ENCODE measurements at places on chromosomes 7 and 10. TPM values are rescaled to one million over a fixed set of nuclear protein-coding genes. Genes with fewer than 3 reads are reported as not detected.

GRCh38 chr10:107059872-107060271 is 104.6 kb downstream of the SORCS1 start:
- no peak for DNase-seq

- no peak for DNase-seq
These were observed 64.7 kb downstream of the HYCC1 start for GRCh38 chr7:22949221-22949620.

GRCh38 chr10:109969760-109970346 is 37.9 kb upstream of the ADD3 start:
- DNase-seq = no peak

DNA sequence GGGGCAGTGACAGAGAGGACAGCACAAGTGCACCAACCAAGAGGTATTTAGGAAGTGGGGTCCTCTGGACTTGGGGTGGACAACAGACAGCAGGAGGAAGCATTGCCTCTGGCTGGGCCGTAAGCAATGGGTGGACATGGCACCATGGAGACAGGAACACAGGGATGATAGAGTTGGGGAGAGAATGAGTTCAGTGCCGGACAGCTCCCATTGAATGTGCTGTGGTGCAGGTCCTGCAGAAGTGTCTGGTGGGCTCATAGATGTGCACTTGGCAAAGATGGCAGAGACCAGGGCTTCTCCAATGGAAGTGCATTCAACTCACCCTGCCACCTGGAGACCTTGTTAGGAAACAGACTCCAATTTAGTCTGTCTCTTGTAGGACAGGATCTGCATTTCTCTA is 341.5 kb upstream of the ZMIZ1 start:
- DNase-seq = no peak

DNA sequence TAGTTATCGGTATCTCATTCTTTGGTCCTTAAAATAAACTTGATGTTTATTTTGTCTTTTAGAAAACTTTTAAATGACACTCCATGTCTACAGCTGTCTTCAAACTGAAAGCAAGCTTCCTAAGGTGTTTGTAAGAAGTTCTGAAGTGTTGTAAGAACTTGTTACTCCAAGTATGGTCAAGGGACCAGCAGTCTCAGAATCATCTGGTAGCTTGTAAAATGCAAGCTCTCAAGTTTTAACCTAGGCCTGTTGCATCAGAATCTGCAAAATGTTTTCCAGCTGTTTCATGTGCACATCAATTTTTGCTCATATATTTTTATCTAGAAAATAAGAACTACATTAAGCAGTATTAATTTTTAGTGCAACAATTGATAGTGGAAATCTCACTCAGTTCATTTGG is 104.1 kb downstream of the THSD7A start:
- DNase-seq = no peak

DNA sequence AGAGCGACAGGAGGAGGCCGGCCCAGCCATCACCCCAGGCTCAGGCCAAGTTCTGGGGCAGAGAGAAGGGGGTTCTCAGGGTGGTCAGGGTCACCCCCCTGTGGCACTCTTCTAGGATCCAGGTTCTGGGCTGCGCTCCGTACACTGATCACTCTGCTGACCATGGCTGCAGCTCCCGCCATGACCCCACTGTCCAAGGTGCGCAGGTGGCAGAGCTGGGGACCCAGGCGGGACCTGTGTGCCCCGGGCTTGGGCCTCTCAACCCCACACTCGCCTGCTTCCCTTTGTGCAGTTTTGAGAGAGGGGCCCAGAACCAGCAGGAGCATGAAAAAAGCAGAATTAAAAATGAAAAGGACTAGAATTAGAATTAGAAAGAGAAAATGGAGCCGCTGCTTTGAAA is 227.1 kb downstream of the FANK1 start:
- no peak for DNase-seq

- peak; percentile 52 for DNase-seq
These were observed 2.1 kb downstream of the VIM start for GRCh38 chr10:17229967-17230682.

DNA sequence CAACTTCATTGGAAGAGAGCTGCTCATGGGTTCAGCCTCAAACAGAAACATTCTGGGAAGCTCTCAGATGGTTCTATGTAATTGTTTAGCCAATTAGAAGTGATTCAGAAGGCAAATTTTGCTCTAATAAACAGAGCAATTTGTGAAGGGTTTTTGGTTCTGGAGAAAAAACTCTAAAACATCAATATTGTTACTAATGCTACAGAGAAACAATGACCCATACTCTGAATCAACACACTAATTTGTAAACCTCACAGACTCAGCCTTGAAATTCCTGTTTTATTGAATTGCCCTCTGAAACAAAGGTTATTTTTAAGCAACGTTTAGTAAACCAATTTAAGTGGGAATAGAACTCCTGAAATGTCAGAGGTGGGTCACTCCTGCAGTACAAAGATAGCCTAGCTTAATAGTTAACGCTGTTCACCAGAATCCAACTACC is 171.6 kb upstream of the SVIL start:
- no peak for DNase-seq

GRCh38 chr7:142196066-142196840 is 61.6 kb downstream of the PRSS58 start:
- DNase-seq = peak; percentile 88

DNA sequence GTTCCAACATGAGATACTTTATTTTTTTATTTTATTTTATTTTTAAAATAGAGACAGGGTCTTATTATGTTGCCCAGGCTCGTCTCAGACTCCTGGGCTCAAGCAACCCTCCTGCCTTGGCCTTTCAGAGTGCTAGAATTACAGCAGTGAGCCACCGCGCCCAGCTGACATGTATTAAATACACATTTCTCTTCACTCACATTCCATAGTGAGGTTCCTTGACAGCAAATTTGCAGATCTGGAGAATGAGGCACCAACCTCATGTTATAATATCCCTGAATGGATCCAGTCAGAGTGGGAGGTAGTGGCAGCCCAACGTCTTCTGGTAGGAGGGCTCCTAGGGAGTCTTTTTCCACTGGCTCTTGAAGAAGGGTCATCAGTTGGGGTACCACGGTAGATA is 46.1 kb downstream of the OGDH start:
- no peak for DNase-seq

GRCh38 chr10:24900888-24901685 is 51.3 kb downstream of the PRTFDC1 start:
- DNase-seq = no peak

GRCh38 chr10:4127518-4128315 is 342.7 kb upstream of the KLF6 start:
- DNase-seq = no peak

DNA sequence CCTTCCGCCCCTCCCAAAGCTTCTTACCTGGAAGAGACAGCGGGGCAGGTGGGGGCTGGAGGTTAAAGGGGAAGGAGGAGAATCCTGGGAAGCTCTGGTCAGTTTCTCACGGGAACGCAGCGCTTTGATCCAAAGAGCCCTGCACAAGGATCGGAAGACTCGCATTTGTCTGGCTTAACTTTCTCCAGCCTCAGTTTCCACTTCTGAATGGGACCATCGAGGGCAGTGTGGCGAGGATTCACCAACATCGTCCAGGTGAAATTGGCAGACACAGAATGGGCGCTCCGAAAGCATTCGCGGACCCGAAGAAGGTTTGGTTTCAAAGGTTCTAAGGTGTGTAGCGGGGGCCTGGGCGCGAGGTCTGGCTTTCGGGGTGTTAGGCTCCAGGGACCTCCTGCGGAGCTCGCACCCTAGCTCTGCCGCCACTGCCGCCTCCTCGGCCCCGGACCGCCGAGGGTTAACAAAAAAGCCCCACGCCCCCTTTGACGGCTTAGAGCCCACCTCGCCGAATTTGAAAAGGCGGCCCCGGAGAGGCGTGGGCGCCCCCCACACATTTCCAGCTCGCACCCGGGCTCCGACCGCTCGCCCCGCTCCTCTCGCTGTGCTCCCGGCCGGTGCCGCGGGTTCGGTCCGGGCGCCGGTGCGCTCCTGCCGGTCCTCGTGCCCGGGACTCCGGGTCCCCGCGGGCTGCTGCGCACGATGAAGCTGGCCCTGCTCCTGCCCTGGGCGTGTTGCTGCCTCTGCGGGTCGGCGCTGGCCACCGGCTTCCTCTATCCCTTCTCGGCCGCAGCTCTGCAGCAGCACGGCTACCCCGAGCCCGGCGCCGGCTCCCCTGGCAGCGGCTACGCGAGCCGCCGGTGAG is at the start of gene COL26A1:
Gene COL26A1, plus strand, starts transcription at position 542 of the 862 bp plus-strand sequence. Its CDS starts 158 bp downstream, at position 700.
- DNase-seq = no peak

- no peak for DNase-seq
These were observed 20.3 kb downstream of the HKDC1 start for GRCh38 chr10:69240455-69240854.

GRCh38 chr7:46450886-46451285 is 529.8 kb upstream of the IGFBP3 start:
- peak; percentile 6 for DNase-seq

DNA sequence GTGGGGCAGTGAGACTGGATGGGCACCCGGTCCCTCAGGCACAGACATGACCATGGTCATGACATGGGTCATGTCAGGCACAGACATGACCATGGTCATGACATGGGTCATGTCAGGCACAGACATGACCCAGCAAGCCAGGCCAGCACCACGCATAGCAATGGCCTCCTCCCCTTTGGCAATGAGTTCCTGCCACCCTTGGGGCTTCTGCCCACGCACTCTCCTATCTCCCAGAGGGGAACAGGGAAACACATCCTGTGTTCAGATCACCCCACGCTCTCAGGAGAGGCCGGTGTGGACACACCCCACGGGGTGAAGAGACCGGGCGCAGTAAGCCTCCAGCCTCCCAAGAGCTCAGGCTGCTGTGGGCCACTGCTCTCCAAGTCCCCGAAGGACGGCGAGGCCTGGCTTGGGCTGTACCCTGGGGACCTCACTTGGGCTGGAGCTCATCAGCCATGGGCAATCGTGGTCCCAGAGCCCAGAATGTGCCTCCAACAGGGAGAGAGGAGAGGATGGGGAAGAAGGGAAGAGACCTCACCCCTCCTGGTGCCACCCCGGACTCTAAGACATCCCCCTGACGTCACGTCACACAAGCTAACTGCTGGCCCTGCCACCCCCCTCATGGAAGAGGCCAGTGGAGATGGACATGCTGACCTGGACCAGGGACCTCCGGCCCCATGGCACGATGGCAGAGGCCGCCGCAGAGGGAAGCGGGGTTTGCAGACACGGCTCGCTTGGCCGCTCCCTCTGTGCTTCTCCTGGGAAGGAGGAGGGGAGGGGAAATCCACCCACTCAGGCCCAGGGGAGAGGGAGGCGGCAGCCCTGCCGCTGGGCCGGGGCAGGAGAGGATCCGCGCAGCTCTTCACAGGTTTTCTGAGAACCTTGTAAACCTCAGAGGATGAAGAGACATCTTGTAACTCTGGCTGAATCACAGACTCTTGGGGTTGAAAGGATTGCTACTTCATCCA is 269.6 kb downstream of the ELFN1 start:
- no peak for DNase-seq

GRCh38 chr10:90171014-90171722 is 469.8 kb downstream of the KIF20B start:
- no peak for DNase-seq

DNA sequence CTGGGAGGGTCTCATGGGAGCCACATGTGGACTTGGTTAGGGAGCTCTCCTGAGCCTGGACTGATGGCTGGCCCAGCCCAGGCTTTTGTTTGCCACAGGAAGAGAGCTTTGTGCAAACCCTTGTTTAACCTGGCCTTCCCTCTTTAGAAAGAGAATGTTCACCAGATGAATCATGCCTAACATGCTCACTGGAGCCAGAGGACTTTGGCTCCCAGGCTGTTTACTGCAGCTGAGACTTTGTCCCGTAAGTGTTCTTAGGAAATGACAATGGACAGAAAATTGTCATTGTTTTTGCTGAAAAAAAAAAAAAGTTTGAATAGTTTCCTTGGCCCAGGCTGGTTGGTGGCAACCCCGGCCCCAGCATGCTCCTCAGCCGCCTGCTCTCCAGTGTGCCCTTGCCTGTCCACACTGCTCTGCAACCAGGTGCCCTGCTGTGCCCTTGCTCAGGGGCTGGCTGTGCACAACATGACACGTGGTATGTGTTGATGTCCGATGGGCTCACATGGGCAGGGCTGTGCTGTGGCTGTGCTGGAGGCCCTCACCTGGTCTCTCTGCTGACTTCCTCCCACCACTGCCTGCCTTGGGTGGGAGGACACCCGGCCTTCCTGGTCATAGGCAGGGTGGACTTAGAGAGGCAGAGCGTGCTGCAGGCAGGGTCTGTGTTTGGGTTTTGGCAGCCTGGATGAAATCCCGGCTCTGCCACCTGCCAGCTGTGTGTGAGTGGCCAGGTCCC is 215.3 kb upstream of the ZNF32 start:
- DNase-seq = peak; percentile 90

DNA sequence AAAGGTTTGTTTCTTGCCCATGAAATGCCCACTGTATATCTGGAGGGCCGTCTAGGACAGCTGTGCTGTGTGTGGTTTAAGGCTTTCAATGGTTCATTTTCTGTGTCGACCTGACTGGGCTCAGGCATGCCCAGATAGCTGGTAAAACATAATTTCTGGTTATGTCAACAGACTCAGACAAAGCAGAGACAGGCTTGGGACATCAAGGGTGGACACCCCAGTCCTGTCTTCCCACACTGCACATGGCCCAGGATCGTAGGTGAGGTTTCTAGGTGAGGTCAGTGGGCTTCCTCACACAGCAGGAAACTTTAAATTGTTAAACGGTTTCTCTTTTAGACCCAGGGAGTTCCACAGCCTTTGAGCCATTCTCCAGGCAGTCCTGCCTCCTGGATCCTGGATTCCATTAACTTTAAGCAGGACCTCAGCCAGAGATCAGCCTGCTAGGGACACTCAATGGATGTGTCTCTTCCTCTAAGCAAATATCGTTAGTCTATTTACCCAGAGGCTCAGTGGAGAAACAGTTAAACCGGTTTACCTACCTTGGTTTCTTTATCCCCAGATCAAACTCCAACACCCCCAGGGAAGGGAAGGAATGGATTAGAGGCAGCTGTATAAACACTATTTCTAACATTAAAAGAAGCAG is 66.4 kb downstream of the ST8SIA6 start:
- DNase-seq = no peak

DNA sequence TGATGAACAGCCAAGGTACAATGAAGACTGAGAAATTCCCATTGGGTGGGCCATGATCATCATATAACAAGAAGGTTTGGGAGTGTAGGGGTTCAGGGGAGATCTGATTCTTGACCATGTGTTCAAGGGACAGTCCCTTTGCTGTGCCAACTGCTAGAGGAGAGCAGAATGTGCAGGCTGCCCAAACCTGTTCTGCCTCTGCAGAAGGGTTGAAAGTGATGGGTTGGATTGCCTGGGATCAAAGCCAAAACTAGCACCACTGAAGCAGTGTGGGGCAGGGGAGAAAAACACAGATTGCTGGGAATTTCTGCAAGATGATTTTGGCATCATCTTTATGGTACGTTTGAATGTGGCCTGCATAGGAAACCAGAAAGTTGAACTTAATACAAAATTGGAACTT is 303.9 kb downstream of the OTUD1 start:
- DNase-seq = no peak

GRCh38 chr7:44224080-44224973 is 23.5 kb downstream of the YKT6 start:
- no peak for DNase-seq

GRCh38 chr7:88465600-88465999 is 158.9 kb upstream of the STEAP4 start:
- no peak for DNase-seq

HOXA4 gene
- total RNA-seq = not detected

EPHB6 gene
- total RNA-seq = 15.7 TPM

GJD4 gene
- total RNA-seq = not detected

GSTO1 gene
- total RNA-seq = 127 TPM

BUD23 gene
- total RNA-seq = 68.3 TPM

CDK5 gene
- 47.9 TPM for total RNA-seq

ZNF727 gene
- total RNA-seq = not detected

MET gene
- 8.2 TPM for total RNA-seq

AKR1C4 gene
- total RNA-seq = not detected

ANAPC16 gene
- 44.2 TPM for total RNA-seq

PDK4 gene
- 0.29 TPM for total RNA-seq

RBP4 gene
- total RNA-seq = 0.36 TPM

SPAM1 gene
- total RNA-seq = not detected

Data from astrocyte (in vitro differentiated cells and primary cell).